ENCODE measurements at places on chromosomes 1 and 21.
A peak's percentile ranks its signal among the peaks of the same experiment; 100 is the strongest.

DNA sequence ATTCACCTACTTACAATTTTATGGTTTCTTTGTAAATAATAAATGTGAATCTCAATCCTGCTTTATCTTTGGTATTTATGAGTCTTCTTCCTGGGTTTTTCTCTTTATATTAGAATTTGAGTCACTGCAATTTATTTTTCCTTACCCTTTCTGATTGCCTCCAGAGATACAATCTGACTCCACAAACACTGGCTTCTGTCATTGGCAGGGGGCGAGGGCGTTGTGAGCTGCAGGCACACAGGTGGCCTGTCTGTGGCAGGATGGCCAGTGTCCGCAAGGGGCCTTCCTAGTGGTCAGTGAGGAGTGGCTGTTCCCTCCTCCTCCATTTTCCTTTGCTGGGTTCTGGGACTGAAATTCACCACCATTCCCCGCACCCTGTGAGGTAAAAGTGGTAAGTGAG, 2.0 kb upstream of the MTARC1 start:
- no peak for DNase-seq

GRCh38 chr1:204335085-204335484, 24.6 kb downstream of the PLEKHA6 start:
- no peak for DNase-seq

- DNase-seq: no peak
These were observed 138.1 kb upstream of the HMCN1 start for GRCh38 chr1:185595835-185596667.

DNA sequence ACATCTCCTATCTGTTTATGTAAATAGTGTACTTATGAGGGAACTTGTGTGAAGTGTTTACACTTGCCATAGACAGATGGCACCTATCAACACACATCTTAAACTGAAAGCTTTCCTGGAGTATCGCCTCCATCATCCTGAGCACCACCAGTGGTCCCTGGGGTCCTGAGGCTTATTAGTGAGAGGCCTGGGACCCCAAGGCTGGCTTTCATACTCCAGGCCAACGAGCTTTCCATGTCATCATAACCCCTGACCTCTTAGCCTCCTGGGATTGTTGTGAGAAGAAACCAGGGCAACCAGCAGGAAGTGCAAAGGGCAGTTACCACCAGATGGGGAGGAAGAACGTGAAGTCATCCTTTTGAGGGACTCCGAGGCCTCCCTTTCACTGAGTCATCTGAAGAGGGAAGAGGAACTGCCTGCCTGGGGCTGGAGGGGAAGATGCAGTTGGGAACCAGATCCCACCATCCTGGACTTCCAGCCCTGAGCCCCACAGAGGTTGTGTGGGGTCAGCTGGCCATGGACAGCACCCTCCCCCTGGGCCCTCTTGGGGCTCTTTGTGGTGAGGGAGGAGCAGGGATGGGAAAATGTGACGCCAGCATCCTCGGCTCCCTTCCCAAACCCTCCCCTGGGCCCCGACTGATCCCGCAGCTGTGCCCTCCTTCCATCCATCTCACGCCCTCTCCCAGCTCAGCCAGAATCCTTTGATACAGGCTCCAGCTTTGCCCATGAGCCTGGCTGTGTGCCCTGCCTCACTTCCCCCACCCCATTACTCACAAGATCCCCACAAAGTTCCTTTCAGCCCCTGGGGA, 5.8 kb downstream of the INKA2 start:
- peak; percentile 46 for DNase-seq

DNA sequence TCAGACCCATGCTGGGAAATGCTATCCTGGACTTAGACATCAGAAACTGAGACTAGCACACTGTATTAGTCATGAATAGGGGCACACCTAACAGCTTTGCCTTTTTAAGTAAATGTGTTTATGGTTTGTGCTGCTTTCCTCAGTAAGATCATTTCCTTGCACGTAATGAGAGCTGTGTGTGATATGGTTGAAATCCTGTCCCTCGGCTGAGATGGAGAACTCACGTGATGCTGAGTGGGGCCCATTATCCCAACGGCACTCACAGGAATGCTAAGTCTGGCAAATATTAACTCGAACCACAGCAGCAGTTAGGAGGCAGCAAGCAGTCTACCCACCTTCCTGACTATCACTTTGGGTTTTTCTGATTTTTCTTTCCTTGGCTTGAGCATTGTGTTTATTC, 38.2 kb downstream of the BCL9 start:
- peak; percentile 73 for DNase-seq

DNA sequence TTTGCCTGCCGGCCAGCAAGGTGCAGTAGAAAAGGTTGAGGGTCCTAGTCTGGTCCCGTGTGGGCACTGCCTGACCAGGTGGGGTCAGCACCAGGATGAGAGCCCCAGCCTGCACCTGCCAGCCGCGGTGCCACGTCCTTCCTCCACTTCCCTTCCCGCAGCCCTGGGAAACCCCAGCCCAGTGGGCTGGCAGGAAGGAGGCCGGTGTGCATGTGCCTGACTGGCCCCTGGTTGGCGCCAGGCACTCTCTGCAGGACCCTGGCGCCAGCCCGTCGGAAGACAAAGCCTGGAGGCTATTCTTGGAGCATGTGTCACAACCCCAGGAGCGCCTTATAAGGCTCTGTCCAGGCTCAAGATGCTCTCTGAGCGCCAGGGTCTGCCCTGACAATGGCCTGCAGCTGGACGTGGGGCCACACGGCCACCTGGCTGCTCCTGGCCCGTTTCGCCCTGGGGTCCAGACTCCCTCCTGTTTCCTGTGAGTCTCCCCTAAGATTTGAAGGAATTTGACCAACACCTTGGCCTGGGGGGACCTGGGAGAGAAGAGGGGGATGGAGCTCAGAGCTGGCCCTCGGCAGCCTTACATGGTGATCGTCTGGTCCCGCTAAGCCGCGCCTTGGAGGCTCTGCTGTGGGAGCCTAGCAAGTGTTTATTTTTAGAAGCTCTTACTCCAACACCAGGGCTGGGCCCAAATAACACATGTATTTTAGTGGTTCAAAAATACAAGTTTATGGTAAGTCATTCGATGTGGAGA, 31.9 kb upstream of the POFUT2 start:
- DNase-seq: no peak

GRCh38 chr1:93471911-93472310, 24.0 kb downstream of the FNBP1L start:
- DNase-seq: peak; percentile 3

GRCh38 chr1:231844986-231845502, 218.5 kb downstream of the DISC1 start:
- no peak for DNase-seq

- no peak for DNase-seq
These were observed 125.2 kb upstream of the F3 start for GRCh38 chr1:94666797-94667196.

GRCh38 chr1:158310623-158311022, 20.7 kb downstream of the CD1B start:
- no peak for DNase-seq

DNA sequence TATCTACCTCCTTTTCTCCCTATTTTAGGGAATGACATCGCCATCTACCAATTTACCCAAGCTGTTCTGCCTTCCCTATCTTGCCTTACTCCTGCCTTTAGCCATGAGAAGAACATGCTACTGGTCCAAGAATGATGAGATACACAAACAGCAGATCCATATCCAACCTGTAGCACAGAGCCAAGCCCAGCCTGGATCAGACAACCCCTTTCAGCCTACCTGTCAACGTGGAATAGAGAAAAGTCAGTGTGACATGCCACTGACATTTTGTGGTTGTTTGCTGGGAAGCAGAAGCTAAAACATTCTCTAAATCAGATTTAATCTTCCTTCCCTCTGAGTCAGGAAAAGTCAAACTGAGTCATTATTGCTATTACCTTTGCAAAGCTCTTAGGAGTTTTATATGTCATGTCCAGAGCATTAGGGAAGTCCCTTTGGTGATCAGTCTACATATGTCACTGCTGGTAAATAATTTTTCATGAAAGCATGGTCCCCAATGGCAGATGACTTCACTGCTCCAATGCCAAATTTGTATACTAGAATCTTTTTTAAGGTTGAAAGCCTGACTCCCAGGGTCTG, 143.1 kb downstream of the TPR start:
- DNase-seq: no peak

- DNase-seq: no peak
These were observed 99.8 kb upstream of the ADGRL2 start for GRCh38 chr1:81700728-81701470.

GRCh38 chr1:59366346-59366745, 69.5 kb downstream of the FGGY start:
- DNase-seq: no peak

GRCh38 chr1:226690460-226690982, 48.6 kb downstream of the ITPKB start:
- no peak for DNase-seq

DNA sequence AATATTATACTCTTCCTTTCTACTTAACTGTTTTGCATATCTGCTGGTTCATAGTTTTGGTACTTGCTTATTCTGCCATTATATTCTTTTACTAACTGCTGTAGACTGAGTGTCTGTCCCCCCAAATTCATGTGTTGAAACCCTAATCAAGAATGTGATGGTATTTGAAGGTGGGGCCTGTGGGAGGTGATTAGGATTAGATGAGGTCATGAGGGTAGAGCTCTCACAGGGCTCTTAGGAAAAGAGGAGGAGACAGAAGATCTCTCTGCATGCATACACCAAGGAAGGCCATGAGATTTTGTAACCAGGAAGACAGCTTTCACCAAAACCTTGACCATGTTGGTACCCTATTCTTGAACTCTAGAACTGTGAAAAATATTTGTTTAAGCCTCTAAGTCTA, 354.1 kb upstream of the B3GALT2 start:
- DNase-seq: no peak

GRCh38 chr1:115717541-115717940, 51.0 kb downstream of the CASQ2 start:
- no peak for DNase-seq

All from AG09319 (cell line).